Fibroblast of lung (primary cell): ENCODE measurements at places on chromosomes 12 and 14. TPM values are rescaled to one million over a fixed set of nuclear protein-coding genes. Genes with fewer than 3 reads are reported as not detected.
A peak's percentile ranks its signal among the peaks of the same experiment; 100 is the strongest.

The TPPP2 gene
- total RNA-seq: not detected in 2 replicates

The CPNE8 gene
- total RNA-seq: 10.5 and 13.4 TPM in 2 replicates

The FAM90A1 gene
- total RNA-seq: 0.26 and 0.33 TPM in 2 replicates

The SOAT2 gene
- total RNA-seq: under 0.01 TPM in 1 of 2 replicates, not detected in the other

The SLC10A1 gene
- not detected in 2 replicates for total RNA-seq

The FOXJ2 gene
- total RNA-seq: 5.4 and 8.3 TPM in 2 replicates

The MAP1LC3B2 gene
- 0.51 and 1.2 TPM in 2 replicates for total RNA-seq

The SLCO1B1 gene
- total RNA-seq: not detected in 2 replicates

The ZC2HC1C gene
- 1.5 and 1.8 TPM in 2 replicates for total RNA-seq

The PTPRO gene
- 0.26 and 0.33 TPM in 2 replicates for total RNA-seq

DNA sequence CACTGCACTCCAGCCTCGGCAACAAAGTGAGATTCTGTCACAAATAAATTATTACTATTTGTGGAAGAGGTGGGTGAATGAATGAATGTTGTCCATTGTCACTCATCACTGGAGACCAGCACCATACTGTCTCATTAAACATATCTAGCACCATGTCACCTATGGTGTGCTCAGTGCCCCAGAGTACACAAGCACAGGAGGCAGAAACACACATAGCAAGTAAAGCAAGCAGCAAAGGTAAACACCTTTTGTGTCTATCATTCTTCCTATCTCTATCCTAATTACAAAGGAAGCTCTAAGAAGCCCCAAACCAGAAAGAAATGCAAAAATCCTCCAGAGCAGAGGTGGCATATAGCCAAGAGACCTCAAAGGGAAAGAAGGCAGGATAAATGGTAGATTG lies 9.2 kb downstream of the ERO1A start:
- DNase-seq: no peak

DNA sequence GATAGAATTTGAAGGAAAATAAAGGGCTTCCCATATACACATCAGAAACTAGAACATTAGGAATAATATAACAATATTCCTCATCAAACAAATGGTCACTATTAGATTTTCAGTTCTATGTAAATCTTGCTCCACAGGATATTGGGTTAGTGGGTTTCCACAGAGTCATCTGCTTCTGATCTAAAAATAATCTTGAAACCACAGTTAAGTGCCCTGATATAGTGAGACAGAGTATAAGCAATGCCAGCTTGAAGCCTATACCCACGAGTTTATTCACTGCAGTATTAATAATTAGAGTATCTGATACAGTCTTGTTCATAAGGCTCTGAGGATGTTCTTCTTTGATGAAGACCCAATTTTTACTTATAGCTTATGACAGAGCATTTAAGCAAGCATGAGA lies 74.5 kb upstream of the ATF7IP start:
- DNase-seq: no peak

DNA sequence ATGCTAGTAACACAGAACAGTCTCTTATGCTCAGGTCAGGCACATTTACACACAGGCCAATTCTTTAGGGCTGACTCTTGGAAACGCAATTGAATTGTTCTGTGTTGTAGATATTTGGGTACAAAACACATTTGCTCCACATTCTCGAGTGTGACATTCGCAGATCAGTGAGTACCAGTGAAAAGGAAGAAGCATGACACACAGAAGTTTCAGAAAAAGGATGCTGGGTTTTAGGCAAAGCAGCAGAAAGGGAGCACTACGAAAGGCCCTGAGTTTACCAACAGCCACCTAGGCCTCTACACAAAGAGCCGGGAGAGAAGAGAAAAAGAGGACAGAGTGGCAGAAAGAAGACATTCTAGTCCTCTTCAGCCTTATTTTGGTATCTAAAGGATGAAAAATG lies 254.4 kb upstream of the BTG1 start:
- no peak for DNase-seq

- DNase-seq: peak; percentile 98
Measured at GRCh38 chr12:104219361-104219892, 3.8 kb downstream of the TXNRD1 start.

DNA sequence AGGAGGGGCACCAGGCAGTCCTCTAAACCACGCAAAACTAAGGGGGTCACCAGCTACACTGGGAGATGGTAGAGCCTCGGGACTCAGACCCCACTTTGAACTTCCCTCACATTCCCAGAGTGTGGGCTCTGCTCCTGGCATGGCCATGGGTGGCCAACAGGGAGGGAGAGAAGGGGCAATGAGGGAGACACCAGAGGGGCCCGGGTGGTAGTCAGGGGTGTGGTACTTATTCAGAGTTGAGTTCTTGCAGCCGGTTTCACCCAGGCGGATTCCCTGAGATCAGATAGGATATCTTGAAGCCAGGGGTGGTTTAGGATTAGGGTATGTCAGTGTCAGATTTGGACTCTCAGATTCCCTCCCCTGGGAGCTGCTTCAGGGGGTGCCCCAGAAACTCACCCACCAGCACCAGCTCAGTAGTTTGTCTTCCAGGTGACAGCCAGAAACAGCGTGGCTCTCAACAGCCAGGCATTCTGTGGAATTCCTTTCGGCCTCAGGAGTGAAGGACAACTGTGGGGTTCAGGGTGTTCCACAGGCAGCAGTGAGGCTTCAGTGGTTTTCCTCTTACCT lies 56.0 kb downstream of the ELK3 start:
- no peak for DNase-seq

GRCh38 chr14:89486961-89487360 lies 69.9 kb upstream of the FOXN3 start:
- no peak for DNase-seq

DNA sequence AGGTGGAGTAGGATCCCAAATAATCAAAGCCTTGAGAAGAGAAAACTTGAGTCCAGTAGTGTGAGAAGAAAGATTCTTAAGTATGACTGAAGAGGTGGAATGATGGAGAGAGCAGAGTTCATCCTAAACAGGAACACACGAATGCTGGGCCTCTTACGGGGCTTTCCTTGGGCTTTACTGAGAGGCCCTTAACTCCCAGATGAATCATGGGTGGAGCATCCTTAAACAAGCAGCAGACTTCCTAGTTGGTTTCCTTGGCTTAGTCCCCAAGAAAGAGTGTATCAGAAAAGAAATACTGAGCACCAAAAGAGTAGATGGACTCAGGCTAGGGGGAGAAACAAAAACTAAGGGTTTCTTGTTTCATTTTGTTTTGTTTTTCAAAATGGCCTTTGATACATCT lies 132.5 kb downstream of the GPR135 start:
- peak; percentile 84 for DNase-seq
